ENCODE measurements at places on chromosomes 4 and X.

DNA sequence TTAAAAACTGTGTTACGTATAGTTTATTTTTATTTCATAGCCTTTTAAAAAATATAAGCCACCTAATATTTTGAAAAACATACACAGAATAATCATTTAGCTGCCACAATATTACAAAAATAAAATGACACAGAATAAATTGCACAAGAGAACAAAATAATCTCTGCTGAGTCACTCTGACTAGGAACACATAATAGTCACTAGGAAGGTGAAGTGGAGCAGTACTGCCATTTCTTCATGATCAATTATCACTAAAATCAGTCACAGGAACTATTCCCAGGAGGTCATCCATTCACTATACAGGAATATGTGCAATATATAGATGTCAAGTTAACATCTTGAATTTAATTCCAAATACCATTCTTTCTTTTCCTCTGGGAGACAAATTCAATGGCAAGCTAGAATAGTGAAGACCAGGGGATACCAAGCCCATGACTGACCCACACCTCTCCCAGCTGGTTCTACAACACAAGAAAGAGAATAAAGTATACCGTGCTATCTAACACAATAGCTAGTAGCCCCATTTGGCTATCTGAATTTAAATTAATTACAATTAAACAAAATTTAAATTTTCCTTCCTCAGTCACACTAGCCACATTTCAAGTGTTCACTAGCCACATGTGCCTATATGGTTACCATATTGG lies 5.9 kb downstream of the SMIM43 start:
- no peak for DNase-seq

GRCh38 chrX:6095469-6095868 lies 133.2 kb downstream of the NLGN4X start:
- DNase-seq = no peak

DNA sequence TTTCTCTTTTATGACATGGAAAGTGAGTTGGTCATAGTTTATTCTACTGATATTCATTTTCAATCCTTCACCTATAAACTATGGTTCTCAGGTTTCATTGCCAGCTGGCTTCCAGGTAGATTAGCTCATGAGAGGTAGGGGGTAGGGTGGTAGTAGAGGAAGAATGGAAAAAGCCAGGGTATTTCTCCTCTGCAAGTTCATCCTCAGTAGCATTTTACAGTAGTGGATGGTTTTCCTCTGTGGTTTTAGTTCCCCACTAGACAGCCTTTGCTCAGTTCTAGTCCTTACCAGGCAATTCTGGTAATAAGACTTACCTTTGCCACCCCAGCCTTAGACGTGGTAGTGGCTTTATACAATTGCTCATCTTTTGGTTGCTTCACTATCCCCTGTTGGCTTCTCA lies 8.9 kb upstream of the NAA11 start:
- DNase-seq = no peak

DNA sequence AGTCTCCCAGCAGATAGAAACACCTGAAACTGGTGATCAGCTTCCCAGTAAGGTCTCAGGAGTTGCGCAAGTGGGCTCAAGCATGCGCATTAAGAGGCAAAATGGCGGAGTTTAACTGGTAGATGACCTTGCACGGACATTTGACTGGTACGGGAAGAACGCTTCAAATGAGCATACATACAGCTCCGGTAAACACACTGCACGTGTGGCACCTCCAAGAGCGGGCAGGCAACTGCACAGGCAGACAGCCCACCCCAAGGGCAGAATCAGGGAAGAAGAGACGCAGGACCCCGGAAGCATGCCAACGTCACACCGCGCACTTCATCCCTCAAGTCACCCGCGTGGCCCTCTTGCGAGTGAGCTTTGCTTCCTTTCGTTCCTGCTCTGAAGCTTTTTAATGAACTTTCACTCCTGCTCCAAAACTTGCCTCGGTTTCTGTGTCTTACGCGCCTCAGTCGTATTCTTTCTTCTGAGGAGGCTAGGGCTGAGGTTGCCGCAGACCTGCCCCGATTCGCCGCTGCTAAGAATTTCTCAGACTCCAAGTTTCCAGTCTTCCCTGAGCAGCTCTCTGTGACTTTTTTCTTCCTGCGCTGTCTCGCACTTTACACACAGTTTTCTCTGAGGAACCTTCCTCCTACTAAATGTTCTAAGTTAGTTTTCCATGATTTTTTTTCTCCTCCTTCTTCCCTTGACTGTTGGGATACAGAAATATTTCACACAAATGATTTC lies 180.7 kb upstream of the ZFP42 start:
- DNase-seq = no peak

DNA sequence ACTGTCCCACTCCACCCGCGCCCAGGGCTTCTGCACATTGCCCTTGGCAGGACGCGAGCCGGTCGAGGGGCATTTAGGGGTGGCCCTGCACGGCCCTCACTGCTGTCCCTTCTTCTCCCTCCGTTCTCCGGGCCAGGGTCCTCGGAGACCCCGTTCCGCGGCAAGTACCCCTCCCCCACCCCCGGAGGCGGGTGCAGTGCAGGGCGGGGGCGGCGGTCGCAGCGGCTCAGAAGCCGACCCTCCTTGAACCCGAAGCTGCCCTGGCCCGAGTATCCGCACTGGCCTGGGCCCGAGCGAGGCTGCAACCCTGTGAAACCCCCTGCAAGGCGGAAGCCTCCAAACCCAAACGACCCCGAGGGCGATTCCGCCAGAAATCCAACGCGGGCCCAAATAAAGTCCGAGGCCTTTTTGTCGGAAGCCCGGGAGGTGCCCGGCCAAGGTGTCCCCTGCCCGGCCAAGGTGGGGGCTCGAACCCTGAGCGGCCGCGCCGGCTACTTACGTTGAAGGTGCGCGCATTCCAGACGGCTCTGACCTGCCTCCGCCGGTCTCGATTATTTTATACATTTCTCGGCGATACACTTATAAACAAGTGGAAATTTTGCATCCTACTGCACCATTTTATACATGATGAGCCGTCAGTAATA lies 53.1 kb upstream of the TMEM33 start:
- no peak for DNase-seq

GRCh38 chrX:94545722-94546121 lies 871.7 kb downstream of the FAM133A start:
- DNase-seq = no peak

DNA sequence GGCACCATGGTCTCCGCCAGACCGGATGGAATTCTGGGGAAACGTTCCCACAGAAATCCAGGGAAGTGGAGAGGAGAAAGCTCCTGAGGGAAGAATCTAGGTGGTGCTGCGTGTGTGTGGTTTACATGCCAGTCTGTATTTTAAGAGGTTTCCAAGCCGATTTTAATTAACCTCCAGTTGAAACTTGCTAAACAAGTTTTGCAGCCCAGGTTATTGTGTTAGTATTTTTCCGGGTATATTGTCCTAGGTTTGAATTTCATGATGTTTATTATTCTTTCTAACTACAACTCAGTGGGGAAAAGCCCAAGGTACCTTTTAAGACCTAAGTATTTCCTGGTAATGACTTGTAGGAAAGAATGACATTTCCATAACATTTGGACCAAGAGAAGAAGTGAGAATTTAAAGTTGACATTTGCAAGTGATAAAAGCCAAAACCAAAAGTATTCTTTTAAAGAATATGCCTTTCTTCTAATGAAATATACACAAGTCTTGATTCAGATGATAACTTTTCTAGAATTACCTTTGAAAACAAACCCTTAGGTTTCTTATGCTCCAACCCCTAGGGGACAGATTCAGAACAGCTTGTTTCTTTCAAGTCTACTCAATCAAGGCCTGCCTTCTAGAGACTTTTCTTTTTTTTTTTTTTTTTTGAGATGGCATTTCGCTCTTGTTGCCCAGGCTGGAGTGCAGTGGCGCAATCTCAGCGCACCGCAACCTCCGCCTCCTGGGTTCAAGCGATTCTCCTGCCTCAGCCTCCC lies 14.6 kb downstream of the SAT1 start:
- DNase-seq = no peak

DNA sequence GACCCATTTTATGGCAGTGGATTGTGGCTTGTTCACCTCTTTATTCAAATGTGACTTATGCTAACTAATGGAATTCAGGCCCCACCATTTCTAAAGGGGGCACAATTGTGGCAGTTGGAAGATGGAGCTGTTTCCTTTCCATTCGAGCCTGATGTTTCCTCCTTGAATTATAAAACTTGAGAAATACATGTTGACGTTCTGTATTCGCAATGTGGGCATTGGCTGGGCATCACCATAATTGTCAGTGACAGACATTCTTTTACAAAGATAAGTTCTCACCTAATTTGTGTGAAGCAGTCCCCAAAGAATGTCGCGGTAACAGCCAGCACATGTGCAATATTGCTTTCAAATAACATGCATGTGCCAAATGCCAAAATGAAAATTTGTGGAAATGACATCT lies 1070.2 kb upstream of the TENM3 start:
- DNase-seq = no peak

GRCh38 chr4:28373601-28374000 lies 1513.0 kb downstream of the STIM2 start:
- no peak for DNase-seq

DNA sequence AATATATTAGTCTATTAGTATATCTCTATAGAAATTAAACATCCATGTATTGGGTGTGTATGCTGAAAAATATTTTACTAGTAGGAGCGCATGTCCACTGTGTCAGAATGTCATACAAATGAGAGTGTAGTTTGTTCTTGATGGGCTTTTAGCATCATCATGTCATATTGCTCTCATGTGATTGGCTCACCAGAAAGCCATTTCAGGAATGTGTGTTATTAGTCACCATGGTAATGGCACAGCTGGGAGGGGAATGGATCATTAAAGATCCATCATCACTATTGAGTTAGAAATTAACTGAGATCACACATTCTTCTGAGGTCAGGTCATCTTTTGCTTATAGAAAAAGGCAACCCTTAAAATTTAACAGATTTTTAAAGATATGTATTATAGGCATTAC lies 77.3 kb downstream of the PHEX start:
- no peak for DNase-seq

GRCh38 chr4:109216085-109216696 lies 86.3 kb downstream of the COL25A1 start:
- no peak for DNase-seq

DNA sequence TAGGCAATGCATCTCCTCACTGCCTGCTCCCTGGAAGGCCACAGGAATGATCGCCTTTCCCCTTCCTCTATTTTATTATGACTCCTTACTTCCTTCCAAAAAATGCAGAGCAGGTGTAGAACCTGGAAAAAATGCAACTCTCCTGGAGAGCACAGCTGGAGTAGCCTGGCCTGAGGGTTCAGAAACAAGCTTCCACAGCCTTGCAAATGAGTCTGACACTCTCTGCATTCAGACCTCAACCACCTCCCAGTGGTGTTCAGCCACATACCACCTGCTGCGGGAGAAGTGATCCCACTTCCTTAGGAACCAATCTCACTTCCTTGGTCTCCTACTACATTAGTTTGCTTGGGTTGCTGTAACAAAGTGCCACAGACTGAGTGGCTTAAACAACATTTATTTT lies 368.1 kb upstream of the NOCT start:
- no peak for DNase-seq

- DNase-seq = no peak
Measured at GRCh38 chrX:94524867-94525266, 850.9 kb downstream of the FAM133A start.

GRCh38 chr4:184280591-184281071 lies 63.0 kb upstream of the ENPP6 start:
- no peak for DNase-seq

DNA sequence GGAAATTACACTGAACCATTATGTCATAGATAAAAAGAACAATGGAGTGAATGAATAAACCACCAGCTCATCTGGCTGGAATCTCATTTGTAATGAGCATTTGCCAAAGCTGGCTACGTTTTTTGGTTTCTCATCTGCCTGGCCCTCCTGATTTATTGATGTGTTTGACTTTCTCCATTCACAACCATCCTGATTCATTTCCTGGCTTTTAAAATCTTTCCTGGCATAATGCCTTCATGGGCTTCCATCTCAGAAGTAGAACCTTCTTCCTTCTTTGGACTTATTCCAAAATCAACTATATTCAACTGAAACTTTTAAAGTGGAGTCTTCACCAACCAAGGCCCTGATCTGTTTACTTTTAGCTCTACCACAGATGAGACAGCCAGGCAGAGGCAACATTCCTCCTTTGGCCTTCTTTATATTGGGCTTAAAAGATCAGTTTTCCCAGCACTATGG lies 36.0 kb upstream of the ARSJ start:
- no peak for DNase-seq

GRCh38 chr4:182863501-182863900 lies 53.7 kb downstream of the DCTD start:
- DNase-seq = no peak

DNA sequence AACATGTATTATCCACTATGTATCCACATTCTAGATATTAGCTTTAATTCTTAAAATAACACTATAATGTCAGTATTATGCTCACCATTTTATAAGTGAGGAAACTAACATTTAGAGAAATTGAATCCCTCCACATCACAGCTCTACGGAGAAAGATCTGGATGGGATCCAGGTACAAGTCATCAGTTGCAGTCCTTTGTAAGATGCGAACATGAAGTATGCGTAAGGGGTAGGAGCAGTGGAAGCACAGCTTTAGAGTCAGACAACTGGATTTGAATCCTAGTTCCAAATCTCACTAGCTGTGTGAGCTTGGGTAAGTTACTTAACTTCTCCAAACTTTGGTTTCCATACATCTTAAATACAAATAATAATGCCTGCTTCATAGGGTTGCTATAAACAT lies 162.5 kb downstream of the ATP10D start:
- DNase-seq = no peak

- no peak for DNase-seq
Measured at GRCh38 chr4:78512357-78512920, 39.1 kb upstream of the ANXA3 start.

DNA sequence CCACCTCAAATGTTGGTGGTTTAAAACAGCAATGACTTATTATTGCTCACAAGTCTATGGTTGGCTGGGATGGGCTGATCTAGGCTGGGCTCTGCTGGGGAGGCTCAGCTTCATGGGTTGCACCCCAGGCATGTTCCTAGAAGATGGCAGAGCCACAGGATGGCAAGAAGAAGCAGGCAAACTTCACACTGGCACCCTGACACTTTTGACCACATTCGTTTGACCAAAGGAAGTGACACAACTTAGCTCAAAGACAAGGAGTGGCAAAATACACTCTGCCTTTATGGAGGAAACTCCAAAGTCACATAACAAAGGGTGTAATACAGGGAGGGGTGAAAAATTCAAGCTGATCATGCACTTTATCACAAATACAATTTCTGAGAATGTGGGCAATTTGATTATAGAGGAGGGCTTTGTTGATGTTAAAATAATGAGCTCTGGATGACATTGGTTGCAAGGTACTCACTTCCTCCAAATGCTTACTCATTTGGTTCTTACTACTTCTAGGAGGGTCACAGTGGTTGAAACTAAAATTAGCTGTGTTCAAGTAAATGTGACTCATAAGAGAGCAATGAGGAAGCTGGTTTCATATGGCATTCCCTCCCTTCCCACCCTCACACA lies 249.2 kb upstream of the RPS6KA3 start:
- no peak for DNase-seq

- no peak for DNase-seq
Measured at GRCh38 chrX:56782352-56782751, 53.3 kb downstream of the NBDY start.
